Activated naive CD4-positive, alpha-beta T cell treated with anti-CD3 and anti-CD28 coated beads, Interleukin-2, amount 10 ng/mL, durations not matched to agents 7 days and 5 days (primary cell): ENCODE measurements at places on chromosomes 12 and 14.

DNA sequence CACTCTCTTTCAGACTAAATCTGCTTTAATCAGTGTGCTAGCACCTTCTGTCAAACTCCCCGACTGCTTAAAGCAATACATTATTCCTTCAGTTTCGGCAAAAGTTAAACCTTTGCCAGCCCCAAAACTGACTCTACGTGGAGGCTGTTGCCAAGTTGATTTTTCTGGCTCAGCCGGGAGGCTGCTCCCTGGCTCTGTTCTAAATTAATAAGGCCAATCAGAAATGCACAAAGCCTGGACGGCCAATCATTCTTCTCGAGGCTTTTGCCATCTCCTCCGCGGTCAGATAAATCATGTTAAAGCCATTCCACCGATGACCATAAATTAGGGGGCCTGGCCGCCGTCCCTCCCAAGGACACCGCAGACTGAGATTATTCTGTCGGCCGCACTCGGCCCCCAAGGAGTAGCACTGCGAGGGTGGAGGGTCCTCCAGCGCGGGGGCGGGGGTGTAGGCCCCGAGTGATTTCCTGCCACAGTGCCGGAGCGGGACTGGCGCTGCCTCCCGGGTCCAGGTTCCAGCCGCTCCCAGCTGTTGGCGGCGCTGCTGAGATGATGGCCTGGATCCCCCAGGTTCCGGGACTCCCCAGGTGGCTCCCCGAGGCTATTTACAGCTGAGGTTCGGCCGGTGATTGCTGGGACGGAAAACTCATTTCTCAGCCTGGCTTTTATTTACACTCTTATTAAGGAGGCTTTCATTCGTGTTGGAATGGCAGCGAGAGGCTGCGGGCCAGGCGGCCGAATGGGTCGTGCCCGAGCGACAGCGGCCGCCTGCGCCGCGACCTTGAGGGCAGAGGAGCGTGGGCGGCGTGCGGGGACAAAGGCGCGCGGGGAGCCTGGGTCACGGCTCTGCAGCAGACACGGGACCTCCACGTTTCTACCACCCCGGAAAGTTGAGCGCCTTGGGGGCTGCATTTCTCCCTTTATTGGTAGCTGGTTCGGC, 165.1 kb downstream of the MON2 start:
- peak; percentile 38 for DNase-seq

- DNase-seq: no peak
Observed at GRCh38 chr12:91316907-91317269, 134.3 kb upstream of the DCN start.

DNA sequence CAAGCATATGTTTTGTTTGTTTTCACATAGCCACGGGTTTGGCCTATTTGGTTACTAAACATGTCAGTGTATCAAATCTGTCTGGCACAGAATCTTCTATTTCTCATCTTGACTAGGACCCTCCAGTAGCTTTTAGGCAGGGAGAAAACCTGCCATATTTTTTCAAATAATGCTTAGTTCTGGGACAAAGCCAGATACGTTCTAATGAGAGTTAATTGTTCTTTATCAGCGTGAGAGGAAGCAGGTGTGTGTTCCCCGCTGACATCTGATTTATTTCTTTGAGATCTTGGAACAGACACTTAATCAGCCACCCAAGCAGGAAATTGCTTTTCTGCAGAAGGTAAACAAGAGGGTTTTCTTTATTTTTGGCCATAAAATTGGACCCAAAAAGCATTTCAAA, 54.8 kb downstream of the GOLGA5 start:
- no peak for DNase-seq

GRCh38 chr12:131903270-131904255, 9.1 kb downstream of the ULK1 start:
- DNase-seq: no peak

DNA sequence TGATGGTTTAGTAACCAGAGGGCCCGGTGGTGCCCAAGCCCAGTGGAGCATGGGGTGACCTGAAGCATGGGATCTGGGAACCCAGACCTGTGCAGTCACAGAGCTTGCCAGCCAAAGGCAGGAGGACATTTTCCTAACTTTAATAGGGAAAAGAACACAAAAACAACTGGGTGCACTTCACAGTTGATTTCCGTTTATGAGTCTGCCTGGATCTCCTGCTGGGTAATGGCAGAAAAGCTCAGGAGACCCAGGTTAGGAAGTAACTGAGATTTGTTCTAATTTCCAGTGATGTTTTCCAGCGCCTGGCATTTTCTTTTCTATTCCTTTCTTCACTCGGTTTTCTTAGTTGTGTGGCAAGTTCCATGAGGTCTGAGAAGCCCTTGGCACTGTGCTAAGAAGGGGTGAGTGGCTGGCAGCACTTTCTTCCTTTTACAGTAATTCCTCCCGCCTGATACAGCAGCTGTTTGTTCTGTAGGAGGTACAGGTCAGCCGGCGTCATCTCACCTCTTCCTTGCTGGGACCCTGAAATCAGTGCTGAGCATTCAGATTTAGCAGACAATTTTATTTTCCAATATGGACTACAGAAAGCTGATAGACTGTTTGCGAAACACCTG, 5.1 kb downstream of the CACNA1C start:
- DNase-seq: no peak

DNA sequence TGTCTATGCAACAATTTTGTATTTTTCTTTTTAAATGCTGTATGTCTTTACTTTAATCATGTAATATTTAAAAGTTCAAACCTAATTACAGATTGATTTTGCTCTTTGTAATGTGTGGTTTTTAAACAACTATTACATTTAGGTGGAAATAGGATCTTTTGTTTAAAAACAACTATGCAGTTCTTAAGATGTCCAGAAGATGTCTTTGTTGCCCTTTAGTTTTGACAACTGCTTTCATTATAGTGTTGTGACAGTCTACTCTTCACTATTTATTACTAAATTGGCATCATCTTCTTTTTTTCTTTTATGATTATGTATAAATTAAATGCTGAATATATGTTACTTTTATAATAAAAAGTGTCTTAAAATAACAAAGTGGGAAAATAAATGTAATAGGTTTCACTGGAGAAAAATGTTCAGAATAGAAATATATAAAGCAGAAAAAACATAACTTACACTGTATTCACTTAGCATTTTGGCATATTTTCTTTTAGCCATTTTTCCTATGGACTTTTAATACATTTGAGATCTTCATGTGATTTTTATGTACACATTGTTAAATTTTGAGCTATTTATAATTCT, 27.1 kb upstream of the PCNX4 start:
- no peak for DNase-seq

- DNase-seq: no peak
Observed at GRCh38 chr12:106030210-106031071, 108.3 kb downstream of the NUAK1 start.

GRCh38 chr14:90615517-90616060, 200.6 kb downstream of the TTC7B start:
- no peak for DNase-seq

DNA sequence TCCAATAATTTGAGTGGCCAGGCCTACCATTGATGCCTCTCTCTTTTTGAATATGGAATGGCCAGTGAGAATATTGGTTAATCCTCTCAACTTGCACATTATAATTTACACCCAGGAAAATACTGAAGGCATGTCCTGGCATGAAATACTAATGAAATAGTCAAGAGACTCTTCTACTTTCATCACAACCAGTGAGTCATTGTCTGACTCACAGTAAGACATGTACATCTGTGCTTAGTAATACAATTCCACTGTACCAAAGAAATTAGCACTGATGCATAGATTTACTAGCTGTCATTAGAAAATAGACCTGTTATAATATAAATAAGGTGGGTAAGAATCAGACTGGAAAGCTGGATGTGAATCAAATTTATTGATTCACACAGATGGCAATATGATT, 31.6 kb downstream of the KCNC2 start:
- DNase-seq: no peak

GRCh38 chr12:116799955-116800354, 61.8 kb downstream of the RNFT2 start:
- DNase-seq: no peak

- no peak for DNase-seq
Observed at GRCh38 chr14:101775826-101776225, 14.3 kb downstream of the PPP2R5C start.

DNA sequence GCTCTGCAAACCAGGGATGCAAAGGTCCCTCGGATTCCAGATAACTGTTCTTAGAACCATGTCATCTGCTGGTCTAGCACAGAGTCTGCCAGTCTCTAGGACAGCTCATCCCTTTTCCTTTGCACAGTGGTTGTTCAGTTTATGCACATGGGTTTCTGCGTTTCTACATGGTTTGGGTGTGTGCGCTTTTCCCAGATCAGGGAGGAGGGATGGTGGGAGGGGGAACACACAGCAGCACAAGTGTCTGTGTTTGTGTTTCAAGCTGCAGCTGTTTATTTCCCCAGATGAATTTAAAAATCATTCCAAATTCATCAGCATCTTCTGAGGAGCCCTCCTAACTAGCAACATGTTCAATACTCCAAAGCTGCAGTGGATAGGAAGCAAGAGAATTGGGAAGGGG, 45.4 kb downstream of the ANO2 start:
- no peak for DNase-seq

GRCh38 chr14:50232276-50232642, 881 bp upstream of the SOS2 start:
- no peak for DNase-seq

GRCh38 chr14:104388541-104389325, 190.8 kb upstream of the C14orf180 start:
- DNase-seq: no peak

DNA sequence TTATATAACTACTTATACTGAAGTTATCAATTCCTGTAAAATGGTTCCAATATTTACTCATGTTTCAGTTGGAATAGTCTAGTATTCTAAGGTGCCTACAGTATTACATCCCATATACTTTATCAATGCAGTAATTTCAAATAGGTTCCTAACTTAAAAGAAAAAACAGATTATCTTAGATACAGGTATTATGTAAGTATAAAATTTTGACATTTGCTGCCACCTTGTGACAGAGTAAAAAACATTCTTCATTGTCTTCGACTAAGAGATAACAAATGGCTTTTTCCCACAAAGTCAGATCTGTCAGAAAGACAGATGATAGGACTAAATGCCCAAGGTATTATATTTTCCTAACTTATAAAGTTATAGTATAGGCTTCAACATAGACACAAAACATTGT, 78.7 kb downstream of the TXNDC16 start:
- no peak for DNase-seq

DNA sequence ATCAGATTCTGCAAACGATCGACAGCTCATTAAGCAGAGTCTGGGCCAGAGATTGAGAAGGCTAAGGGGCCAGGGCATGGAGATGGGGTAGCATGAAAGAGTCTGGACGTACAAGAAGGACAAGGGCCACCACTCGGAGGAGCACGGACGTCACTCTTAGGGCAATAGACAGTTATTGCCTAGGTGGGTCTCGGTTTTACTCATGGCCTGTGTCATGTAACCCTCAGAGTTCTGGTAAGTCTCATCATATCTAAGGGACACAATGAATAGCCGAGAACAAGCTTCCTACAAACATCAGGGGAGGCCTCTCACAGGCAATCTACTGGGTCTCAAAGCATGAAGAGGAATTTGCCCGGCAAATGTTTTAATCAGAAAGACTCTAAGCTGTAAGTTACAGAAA, 30.4 kb upstream of the ITPK1 start:
- no peak for DNase-seq
